ENCODE measurements at places on chromosomes 4 and X.
A peak's percentile ranks its signal among the peaks of the same experiment; 100 is the strongest.

DNA sequence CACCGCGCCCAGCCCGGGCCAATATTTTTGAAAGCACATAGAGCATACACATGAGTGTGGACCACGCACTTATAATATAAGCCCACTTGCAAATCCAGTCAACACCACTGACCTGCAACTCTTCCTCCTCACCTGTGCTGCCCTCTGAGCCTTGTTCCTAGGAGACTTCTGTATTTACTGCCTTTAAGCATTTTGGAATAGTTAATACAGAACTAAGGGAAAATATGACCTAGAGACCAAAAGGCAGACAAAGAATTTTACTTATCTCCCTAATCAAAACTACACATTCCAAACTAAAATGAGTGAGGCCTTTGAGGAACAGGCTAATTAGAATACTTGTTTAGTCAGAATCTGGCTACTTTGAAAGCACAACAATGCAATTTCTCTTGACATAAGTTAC is 89.1 kb downstream of the RELL1 start:
- no peak for DNase-seq

GRCh38 chr4:24529555-24529954 is 54.8 kb downstream of the DHX15 start:
- no peak for DNase-seq

- peak; percentile 17 for DNase-seq
Measured at GRCh38 chrX:130575831-130576389, 174.1 kb downstream of the RBMX2 start.

GRCh38 chr4:56804551-56804950 is 16.9 kb downstream of the SPINK2 start:
- no peak for DNase-seq

DNA sequence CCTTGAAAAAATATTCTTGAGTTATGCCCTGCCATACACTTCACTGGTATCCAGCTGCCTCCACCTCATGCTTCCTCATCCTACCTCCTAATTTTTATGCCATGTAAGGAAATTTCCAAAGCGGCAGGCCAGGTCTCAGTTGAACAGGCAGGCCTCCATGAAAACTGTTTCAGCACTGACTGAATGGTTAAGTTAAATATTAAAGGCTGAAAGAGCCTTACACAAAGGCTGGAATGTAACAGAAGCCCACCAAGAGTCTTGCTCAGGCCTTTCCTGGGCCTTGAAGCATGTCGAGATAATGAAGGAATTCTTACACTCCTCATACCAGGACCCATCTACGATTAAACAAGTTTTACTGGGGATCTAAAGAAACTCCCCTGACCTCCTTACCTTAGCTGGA is 359.6 kb upstream of the NOCT start:
- no peak for DNase-seq

DNA sequence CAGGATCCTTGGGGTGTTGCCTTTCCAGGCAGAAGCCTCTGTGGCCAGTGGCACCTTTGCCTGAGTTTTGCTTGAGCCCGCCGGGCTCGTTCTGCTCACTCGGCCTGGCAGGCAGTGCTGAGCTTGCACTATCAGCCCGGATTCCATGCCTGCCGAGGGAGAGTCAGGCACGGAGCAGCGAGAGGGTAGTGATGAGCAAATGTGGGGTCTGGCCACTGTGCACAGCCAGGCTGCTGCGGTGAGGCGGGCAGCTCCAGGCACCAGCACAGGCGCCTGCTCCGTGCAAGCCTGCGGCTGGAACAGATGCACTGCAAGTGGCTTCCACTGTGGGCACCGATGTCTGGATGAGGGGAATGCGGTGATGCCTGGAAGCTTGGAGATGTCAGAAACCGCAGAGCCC is 619.2 kb downstream of the RAPGEF2 start:
- DNase-seq, result no peak

DNA sequence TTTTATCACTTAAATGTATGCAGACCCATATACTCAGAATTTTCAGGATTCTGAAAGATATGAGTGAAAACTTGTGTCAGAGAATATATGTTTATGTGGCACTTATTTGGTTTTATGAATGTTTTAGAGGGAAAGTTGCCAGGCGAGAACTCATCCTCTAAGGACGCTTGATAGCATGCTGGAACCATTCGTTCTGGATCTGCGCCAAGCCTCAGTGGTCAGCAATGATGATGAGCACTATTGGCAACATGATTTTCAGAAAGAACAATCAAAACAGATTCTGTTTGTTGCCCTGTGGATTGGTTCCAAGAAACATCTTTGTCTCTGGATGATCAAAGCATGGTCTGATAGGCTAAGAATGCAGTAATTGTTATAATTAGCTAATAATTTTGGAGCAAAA is 32.1 kb upstream of the RAPGEF2 start:
- DNase-seq, result no peak

- no peak for DNase-seq
Measured at GRCh38 chrX:41025926-41026701, 59.1 kb upstream of the USP9X start.

DNA sequence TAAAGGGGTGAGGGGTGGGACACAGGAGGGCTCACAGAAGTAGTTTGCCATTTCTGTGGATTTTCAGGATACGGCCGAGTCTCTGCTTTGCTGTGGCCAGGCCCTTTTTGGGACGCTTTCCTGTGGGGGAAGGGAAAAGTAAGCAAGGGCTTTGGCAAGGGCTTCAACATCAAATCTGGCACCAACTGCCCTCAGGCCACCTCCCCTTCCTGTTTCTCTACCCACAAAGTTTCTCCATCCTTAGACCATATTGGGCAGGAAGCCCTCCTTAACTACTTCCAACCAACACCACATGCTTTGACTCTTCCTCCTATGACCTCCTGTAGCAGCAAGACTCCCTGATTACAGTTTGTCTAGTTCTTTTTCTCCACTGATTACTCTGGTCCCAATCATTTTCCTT is 105.1 kb downstream of the PHF8 start:
- no peak for DNase-seq

DNA sequence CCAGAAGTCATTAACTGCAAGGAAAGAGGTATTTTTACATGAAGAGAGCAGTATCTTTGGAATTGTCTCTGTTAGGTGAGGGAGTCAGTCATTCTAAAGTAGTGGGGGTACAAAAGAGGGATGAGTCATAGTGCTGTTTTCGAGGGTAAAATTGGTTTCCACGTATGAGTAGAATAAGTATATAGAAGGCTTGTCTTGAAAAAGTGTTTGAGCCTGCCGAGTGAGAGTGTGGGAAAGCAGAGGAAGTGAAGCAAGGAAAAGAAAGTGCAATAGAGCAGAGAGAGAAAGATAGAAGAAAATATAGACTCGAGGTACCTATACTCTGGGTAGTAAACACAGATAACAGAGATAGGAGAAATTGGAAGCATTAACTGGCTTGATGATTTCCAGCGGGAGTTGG is 696.4 kb downstream of the DMD start:
- no peak for DNase-seq

GRCh38 chr4:154033921-154034320 is 245.0 kb upstream of the SFRP2 start:
- DNase-seq, result no peak

DNA sequence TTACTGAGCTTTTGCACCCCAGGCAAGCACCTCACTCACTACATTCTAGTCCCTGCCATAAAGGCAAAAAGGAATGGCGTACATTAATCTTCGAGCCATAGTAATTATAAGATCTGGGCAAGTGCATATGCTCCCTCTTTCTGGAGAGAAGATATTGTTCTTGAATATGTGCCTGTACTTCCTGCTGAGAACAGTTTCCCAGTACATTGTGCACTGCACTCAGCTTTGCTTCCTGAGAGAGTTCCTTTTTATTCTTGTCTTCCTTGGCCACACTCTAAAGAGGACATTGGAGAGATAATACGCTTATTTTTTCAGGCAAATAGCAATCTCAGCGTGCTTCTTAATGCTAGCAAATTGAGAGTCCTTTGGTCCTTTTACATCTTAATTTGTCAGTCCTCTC is 909.0 kb upstream of the PCDH10 start:
- DNase-seq, result no peak
